Stimulated activated naive CD4-positive, alpha-beta T cell treated with Interleukin-2 at 50 U/mL for 16 hours (primary cell): ENCODE measurements at places on chromosomes 16 and 17.

- DNase-seq, result no peak
Measured at GRCh38 chr17:30297715-30298114, 6.0 kb upstream of the BLMH start.

DNA sequence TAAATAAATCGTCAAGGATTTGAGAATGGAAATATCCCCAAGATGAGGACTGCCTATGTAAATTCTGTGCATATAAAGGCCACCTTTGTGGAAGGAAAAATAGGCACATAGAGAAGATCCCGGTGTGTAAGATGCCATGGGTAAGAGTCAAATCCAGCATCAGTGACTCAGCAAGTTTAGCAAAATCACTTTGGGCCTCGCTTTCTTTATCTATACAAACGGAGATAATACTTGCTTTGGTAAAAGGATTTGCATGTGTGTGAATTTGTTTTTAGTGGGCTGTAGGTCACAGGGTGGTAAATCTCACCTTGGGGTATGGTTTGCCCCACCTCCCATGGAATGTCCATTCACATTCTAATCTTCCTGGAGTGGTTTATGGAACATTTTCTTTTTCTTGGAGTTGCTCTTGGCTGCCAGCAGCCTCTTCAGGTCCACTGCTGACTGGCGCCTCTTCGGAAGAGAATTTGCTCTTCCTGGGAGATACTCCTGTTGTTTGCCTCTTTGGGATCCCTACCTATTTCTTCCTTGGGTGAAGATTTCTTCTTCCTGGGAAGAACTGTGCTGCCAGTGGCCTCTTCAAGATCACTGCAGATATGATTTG, 587.6 kb downstream of the CDH11 start:
- no peak for DNase-seq

GRCh38 chr17:17837966-17838962, 1.5 kb upstream of the SREBF1 start:
- no peak for DNase-seq

GRCh38 chr17:4409659-4410058, 24.1 kb upstream of the SPNS3 start:
- no peak for DNase-seq

GRCh38 chr17:74252211-74252610, 21.8 kb upstream of the DNAI2 start:
- DNase-seq, result no peak

- no peak for DNase-seq
Measured at GRCh38 chr17:80637048-80637781, 92.6 kb downstream of the RPTOR start.

DNA sequence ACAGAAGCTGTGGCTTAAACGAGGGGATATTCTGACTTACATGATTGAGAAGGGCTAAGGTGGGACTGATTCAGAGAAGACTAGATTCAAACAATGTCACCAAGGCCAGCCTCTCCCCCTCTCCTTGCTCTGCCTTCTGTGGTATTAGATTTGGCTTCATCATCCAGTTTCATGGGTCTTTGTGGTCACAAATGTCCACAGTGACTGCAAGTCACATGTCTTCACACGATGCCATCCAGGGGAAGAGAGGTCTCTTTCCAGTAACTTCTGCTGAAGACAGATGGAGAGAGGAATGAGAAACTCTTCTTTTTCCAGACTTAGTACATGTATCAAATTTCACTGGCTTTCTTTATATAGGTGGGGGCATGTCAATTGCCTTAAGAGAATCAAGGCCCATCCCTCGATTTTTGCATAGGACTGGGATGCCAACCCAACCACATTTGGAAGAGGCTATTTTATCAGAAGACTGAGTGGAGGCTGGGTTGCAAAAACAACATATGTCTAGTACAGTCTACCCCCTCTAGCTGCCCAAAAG, 57.3 kb upstream of the HNF1B start:
- DNase-seq, result no peak

- no peak for DNase-seq
Measured at GRCh38 chr17:39629494-39629880, 2.7 kb downstream of the PPP1R1B start.

- DNase-seq, result no peak
Measured at GRCh38 chr17:17235212-17236174, 1.5 kb downstream of the FLCN start.

- no peak for DNase-seq
Measured at GRCh38 chr16:49734331-49734730, 121.6 kb downstream of the ZNF423 start.

DNA sequence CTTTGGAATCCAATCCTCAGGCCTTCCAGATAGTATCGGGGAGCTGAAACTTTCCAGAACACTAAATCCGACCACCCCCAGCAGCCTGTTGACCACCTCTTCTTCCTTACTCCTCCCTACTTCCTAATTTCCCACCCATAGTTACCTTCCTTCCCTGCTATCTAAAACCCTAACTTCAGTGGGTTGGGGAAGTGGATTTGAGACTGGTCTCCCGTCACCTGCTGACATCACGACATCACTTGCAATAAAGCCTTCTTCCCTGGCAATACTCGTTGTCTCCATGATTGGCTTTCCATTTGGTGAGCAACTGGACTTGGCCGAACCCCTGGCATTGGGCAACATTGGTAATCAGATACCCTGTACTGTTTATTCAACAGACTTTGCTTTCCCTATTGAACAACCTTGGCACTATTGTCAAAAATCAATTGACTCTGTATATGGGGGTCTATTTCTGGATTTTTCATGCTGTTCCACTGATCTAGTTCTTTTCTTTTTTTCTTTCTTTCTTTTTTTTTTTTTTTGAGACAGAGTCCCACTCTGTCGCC, 11.8 kb upstream of the FOXK2 start:
- DNase-seq, result no peak

DNA sequence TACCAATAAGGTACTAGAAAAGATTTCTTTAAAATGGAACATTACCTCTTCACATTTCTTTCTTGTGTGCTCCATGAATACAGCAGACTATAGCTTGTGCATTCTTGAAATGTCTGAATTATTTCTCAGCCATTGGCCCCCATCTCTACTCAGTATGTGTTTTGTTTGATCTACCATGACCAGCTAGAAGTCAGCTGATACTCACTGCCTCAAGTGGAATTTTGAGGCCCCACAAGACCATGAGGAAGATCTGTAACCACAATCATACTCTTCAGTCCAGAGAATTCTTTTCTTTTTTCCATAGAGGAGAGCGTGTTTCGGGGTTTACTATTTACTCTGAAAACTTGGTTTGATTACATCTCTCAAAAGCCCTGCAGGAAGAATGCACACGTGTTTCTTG, 319.1 kb downstream of the TOX3 start:
- no peak for DNase-seq

- DNase-seq, result no peak
Measured at GRCh38 chr16:6016530-6017184, 919.1 kb upstream of the EEF2KMT start.

DNA sequence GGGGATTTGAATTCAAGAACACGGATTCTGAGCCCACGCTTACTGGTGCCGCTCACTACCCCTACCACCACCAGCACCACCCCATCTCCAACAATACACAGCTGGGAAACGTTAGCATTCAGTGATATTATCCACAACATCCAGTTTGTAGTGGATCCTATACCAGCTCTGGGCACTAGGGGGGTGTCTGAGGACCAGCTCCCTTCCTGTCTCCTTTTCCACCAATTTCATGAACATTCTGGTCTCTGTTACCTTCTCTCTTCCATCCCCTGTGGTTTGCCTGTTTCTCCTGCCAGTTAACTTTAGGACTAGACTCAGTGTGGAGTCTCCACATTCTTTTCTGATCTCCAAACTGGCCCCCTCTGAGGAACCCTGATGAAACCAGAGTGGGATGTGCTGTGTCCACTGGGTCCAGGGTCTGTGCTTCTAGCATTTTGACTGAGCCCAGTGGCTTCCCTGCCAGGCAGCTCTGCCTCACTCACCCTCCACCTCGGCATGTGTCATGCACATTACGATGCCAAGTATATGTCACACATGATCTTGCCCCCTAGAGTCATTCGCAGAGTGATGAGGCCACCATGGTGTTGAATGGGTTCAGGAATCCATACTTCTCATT, 187.0 kb upstream of the CDH13 start:
- DNase-seq, result no peak

DNA sequence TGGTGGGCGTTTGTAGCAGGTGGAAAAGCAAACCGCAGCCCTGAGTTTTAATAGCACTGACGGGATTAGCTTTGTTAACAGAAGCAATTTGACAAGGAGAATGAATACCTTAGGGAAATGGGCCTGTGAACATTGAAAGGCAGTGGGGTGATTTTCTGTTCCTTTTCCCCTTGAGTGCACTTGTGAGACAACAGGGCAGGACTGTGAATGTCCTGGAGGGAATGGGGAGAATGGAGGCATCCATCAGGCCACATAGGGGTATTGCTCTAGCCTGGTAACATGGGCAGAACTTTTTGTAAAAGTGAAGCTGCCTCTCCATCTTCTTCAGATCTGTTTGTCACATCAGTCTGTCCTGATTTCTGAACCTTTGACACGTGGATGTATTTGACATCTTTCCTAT, 26.2 kb downstream of the USP43 start:
- no peak for DNase-seq

GRCh38 chr16:48822431-48822830, 212.5 kb upstream of the N4BP1 start:
- no peak for DNase-seq

DNA sequence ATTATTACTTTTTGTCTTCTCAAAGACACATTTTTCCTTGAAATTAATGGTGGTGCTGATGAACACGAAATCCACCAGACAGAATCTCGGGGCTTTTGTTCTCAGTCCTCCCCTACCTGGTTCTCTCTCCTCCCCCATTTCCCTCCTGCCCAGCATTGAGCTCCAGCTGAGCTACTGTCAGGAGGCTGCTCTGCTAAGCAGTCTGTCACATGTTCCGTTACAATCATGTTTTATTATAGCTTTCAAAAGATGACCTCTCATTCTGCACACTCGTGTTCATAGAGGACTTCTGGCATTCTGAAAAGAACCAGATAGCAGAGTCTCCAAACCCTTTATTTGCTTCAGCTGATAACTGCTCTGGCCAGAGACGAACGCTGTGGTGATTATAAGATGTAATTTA, 732.5 kb upstream of the RBFOX1 start:
- DNase-seq, result no peak

DNA sequence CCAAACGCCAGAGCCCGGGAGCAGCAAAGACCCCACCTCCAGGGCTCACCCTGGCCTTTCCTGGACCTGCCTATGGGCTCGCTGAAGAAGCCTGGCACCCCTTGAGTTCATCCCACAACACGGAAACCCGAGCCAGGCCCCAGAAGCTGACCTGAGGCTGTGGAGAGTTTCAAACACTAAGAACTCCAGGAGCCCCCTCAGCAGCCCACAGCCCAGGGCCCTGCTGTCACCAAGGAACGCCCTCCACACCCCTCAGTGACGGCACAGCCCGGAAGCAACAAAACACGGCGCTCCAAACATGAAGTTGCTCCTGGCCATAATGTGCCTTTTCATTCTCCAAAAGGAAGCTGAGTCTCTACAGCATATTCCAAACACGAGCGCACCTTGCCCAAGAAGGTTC, 9.2 kb downstream of the SLC38A10 start:
- DNase-seq, result no peak

- DNase-seq, result no peak
Measured at GRCh38 chr16:24935336-24935735, 79.8 kb downstream of the ARHGAP17 start.

DNA sequence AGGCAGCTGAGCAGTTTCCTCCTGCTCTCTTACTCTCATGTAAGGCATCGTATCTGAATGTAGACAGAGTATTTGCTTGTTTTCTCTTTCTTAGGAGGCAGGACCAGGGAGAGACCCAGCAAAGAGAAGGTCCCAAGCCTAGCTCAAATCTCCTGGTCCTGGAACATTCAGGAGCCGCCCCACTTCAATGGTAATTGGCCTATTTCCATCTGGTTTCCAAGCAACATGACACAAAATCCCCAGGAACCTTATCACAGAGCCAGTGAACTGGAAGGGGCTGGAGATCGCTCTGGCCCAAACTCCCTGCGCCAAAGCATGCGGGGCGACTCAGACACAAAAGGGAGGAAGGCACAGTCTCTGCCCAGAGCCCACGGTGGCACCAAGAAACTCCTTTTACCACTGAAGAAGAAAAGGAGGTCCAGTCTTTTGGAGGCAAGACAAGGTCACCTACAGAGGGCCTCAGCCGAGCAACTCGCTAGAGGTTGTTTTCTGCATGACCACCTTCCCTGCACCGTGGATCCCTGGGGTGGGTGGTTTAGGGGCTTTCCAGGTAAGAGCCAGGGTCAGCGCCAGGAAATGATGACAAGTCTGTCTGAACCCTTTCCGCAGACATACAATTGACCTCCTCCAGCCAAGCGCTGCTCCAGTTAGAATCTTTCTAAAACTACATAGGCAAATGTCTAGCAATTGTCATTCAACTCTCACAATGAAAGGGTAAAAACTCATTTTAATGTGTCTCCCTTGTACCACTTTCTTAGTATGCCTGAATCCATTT, 394.7 kb downstream of the SOX9 start:
- DNase-seq, result no peak

DNA sequence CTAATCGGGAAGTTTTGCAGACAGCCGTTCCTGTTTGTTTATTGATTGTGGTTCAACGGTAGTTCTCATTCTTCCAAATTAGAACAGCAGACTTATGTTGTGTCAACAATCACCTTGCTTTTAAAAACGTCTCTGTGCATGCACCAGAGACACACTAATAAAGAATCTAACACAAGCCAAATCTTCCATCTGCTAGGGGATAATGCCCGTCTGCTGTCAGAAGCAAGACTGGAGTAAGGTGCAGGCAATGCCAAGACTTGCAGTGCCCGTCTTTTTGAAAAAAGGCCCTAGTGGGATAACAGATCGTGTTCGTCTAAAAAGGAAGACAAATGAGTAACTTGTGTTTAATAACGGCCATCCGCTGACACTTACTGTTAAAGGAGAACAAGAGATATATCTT, 158.4 kb downstream of the KCNJ2 start:
- no peak for DNase-seq

GRCh38 chr17:10640475-10640874, 16.6 kb downstream of the MYH3 start:
- DNase-seq, result no peak

GRCh38 chr16:7355758-7356157, 23.1 kb downstream of the RBFOX1 start:
- DNase-seq, result no peak

- DNase-seq, result no peak
Measured at GRCh38 chr16:9099131-9099625, 7.7 kb downstream of the HAPSTR1 start.

DNA sequence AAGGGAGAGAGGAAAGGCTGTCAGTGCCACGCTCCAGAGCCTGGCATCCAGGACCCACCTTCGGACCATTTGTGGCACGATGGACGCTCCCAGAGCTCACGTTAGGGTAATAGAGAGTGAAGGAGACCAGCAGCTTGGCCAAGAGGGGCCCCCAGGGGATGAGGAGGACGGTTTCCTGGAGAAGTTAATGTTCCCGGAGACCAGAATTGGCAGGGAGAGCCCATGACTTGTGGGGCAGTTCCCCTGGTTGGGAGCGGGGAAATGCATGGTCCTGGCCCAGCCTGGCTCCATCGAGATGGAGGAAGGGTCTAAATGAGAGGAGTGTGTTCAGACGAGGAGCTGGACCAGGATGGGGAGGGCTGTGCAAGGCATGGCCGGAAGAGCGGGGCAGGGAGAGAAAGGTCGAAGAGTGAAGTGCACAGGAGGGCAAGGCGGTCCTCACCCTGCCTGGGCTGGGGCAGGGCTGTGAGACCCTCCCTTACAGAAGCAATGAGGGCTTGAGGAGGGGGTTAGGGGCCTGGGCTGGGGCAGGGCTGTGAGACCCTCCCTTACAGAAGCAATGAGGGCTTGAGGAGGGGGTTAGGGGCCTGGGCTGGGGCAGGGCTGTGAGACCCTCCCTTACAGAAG, 2.9 kb upstream of the HIC1 start:
- no peak for DNase-seq

- no peak for DNase-seq
Measured at GRCh38 chr17:28722417-28723158, 2.8 kb downstream of the RPL23A start.

GRCh38 chr17:75418531-75418930, 13.1 kb upstream of the GRB2 start:
- no peak for DNase-seq
